ENCODE measurements at places on chromosomes 7 and 10. TPM values are rescaled to one million over a fixed set of nuclear protein-coding genes. Genes with fewer than 3 reads are reported as not detected.

The C10orf67 gene
- not detected for total RNA-seq

DNA sequence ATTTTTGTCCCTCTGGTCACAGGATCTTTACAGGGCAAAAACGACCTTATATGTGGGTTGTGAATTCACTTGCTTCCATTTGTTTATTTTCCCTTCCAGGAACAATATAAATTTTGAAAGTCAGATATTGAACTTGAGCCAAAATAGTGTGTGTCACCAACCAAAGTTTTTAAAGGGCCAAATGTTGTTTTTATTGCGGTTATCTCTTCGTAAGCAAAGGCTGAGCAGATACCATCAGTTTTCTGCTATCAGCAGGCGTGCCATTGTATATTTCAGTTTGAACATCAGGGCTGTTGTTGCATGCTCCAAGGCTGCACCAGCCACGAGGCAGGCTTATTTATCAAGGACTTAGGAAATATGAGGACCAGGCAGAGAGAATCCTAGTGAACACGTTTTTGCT lies 160.3 kb downstream of the PAXIP1 start:
- no peak for DNase-seq

The TDRD1 gene
- 0.15 TPM for total RNA-seq

GRCh38 chr7:132672200-132672990 lies 96.1 kb upstream of the PLXNA4 start:
- DNase-seq = no peak

The XPNPEP1 gene
- total RNA-seq = 57.8 TPM

DNA sequence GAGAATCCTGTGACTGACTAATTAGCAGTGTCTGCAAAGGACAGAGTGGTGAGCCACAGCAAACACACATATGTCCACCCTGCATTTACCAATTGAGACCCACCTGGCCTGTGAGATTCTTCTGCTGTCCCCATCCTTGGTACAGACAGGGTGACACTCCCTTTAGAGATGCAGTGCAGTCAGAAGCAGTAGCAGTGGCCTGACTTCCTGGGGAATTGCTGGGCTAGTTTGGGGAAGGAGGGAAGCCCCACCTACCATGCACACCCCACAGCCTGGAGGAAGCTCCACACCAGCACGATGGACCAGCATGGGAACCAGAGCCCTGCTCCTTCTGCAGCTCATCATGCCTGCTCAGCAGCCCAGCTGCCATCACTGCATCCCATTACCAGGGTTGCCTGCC lies 924.9 kb upstream of the ZNF722 start:
- DNase-seq = no peak

DNA sequence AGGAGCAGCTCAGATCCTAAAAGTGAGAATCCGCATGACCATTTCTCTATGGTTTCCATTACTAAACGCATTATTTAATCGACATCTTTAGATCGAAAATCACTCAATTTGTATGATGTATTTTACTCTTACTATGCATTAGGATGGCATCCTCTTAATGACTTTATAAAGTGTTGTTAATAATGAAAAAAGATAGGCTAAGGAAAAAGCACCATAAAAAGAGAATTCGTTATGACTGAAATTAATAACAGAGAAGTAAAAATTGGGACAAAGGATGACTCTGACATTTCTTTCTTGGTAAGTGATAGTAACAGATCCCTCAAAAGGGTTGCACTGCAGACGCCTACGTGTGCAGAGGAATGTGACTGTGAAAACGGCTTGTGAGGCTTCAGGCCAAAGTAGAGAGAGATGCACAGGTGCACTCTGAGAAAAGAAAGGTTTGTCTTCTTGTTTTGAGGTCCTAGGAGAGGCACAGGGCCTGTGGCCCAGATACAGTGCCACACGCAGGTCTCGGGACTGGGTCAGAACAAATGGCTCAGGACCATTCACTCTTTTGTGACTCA lies 23.0 kb upstream of the RBM33 start:
- no peak for DNase-seq

GRCh38 chr7:28121496-28121895 lies 59.1 kb downstream of the JAZF1 start:
- no peak for DNase-seq

DNA sequence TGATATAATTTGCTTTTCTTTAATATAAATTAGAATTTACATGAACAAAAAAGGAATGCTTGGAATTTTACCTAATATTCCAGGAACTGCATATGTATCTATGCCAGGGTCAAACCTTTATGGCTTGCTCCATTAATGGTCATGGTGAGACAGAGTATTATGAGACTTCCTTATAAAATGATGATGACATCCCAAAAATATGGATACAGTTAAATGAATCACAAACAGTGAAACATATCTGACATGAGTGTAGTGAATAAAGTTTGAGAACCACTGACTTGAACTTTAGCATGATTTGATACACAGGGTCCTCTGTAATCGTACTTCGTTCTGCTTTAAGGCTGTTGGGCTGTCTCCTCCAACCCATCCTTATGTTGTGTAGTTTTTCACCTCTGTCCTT lies 51.8 kb downstream of the MARCHF5 start:
- DNase-seq = no peak

- no peak for DNase-seq
Observed at GRCh38 chr10:87551326-87551725, 46.6 kb downstream of the MINPP1 start.

- no peak for DNase-seq
Observed at GRCh38 chr10:102009801-102010425, 46.1 kb downstream of the ARMH3 start.

GRCh38 chr10:69710008-69710888 lies 80.2 kb downstream of the FAM241B start:
- no peak for DNase-seq
